Stimulated activated CD4-positive, alpha-beta T cell treated with anti-CD3 and anti-CD28 coated beads, Interleukin-2, amount 100 ng/mL, for 48 hours (primary cell): ENCODE measurements at places on chromosomes 3 and 15.

- DNase-seq = no peak
Observed at GRCh38 chr3:5165698-5166097, 21.8 kb upstream of the EDEM1 start.

DNA sequence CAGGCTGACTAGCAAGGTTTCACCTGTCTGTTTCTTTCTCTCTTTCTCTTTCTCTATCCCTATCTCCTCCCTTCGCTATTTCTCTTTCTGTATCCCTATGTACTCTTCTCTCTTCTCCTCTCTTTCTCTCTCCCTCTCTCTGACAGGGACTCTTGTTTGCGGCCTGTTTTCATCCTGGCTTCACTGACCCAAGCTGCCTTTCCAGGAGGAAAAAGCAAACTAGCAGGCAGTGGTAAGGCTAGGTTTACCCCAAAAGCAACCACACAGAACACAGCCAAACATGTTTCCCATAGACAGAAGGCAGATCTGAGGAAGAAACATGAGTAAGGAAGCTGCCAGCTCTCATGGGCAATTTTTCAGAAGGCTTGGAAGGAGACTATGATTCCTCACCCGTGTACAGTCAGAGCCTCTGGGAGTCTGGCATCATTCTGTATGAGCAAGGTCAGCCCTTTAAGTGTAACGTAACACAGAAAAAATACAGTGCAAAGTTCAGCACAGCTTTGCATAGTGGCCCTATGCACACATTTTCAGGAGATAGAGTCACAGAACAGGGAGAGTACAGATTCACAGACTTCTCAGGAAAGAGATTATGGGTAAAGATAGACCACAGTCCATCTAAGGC, 61.0 kb downstream of the OCA2 start:
- DNase-seq = no peak

GRCh38 chr3:41103200-41103599, 96.1 kb upstream of the CTNNB1 start:
- DNase-seq = no peak

GRCh38 chr15:85564686-85565085, 184.3 kb downstream of the AKAP13 start:
- no peak for DNase-seq

DNA sequence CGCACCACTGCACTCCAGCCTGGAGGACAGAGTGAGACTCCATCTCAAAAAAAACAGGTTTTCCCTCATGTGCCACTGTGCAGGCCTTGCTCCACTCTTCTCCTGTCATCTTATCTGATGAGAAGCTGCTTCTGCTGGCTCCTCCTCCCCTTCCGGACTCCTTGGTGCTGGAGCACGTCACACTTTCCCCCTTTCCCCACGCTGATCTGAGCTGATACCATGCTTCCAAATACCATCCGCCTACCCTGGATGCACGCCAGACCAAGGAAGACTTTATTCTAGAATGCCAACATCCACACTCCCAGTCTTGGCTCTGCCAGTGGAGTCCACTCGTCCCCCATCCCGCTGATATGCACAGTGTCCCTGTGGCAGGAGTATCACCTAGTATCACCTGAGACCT, 31.3 kb downstream of the HOMER2 start:
- DNase-seq = no peak

DNA sequence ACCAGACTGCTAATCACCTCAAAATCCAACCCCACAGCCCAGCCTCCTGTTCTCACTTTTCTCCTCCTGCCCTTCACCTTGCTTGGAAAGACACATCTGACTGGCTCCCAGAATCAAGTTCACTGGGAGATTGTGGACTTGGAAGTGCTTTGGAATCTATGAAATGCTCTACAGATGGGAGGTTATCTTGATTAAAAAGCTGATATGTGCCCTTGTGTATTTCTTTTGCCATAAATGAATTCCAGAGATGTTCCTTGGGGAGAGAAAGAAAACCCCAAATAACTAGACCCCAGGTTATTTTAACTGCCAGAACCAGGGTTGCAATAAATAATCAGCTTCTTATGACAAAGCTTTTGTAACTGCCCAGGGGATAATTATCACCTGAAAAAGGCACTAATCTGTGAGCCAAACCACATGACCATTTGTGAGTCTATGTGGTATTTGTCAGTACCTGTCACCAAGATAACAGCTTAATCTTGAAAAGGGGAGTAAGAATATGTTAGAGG, 21.7 kb upstream of the ARHGEF3 start:
- no peak for DNase-seq

DNA sequence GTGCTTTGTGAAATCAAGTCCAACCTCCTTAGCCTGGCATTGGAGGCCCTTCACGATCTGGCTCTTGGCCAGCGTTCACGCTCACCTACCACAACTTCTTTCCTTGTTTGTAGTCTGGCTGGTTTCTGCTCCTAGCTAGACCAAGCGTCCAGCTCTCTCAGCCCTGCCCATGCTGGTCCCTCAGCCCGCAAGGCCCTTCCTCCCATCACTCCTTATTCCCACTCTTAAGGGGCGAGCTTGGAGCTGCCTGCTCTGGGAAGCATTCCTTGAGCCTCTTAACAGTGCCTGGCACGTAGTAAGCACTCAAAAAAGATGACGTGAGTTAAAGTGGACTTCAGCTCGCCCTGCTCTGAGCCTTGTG, 8.7 kb downstream of the SLC6A6 start:
- no peak for DNase-seq

- no peak for DNase-seq
Observed at GRCh38 chr3:88984256-88984655, 123.2 kb upstream of the EPHA3 start.

- no peak for DNase-seq
Observed at GRCh38 chr3:45145223-45145622, 955 bp downstream of the CDCP1 start.

- no peak for DNase-seq
Observed at GRCh38 chr15:81894061-81894460, 151.8 kb downstream of the MEX3B start.

GRCh38 chr3:189337673-189338091, 165.9 kb downstream of the TPRG1 start:
- DNase-seq = no peak
